ENCODE measurements at places on chromosomes 5 and 9.
A peak's percentile ranks its signal among the peaks of the same experiment; 100 is the strongest.

DNA sequence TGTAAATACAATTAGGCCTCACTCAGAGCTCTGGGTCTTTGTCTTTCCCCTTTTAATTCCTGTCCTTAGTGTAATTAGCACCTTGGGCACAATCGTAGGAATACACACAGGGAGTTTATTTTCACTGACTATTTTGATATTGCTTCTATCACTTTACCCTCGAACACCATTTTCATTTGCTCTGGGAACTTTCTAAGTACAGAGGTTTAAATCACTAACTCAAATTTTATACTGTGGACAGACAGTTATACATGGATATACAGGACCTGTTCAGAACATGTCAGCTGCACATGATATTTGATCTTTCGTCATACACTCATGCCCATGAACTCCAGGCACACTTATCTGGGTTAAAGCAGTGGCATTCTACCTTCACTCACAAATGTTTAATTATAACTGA, 217.8 kb upstream of the TMEM161B start:
- DNase-seq, result no peak

DNA sequence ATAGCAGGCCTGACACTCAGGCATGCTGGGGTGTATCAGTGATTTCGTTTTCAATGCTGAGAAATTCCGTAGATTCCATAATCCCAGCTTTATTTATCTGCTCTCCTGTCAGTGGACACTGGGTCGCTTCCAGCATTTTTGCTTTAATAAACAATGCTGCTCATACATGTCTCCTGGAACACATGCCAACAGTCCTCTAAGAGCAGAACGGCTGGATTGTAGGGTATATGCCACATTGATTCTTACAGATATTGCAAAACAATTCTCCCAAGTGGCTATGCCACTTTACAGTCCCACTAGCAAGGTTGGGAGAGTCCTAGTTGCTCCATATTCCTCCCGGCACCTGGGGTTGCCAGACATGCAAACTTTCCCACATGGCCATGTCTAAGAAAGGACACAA, 81.9 kb downstream of the RAPGEF1 start:
- DNase-seq, result no peak

GRCh38 chr5:140292212-140293036, 10.5 kb downstream of the PFDN1 start:
- DNase-seq, result no peak

DNA sequence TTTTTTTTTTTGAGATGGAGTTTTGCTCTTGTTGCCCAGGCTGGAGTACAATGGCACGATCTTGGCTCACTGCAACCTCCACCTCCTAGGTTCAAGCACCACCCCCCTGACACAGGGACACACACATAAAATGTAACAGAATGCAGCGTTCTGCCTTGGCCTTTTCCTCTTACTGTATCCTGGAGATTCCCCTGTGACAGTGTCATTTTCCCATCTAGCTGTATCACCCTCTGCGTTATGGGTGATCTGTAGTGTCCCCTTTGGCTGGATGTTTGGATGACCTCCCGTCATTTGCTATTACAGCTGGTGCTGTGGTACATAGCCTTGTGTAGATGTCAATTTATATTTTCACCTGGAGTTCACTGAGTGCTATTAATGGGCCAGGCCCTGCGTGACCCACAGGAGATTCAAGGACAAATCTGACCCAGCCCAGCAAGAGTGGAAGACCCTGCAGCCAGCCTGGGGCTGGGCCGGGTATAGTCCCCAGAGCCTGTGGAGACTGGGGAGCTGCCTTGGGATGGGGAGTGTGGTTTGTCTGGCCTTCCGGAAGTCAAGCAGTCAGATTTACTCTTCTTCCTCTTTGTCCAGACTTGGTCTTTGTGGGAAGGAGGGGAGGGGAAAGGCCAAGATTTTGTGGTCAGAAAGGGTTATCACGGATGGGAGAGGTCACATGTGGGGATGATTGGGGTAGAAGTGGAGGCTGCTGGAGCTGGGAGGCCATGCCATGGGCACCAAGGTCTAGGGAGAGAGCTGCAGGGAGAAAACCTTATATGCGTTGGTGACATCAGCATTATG, 43.6 kb downstream of the ERGIC1 start:
- peak; percentile 80 for DNase-seq

- no peak for DNase-seq
Observed at GRCh38 chr5:372556-372995, 51.1 kb downstream of the AHRR start.

- no peak for DNase-seq
Observed at GRCh38 chr9:109517901-109518377, 19.8 kb upstream of the PTPN3 start.

GRCh38 chr9:87587356-87587745, 89.7 kb downstream of the DAPK1 start:
- no peak for DNase-seq

- peak; percentile 73 for DNase-seq
Observed at GRCh38 chr5:78586251-78586650, 62.3 kb downstream of the LHFPL2 start.

DNA sequence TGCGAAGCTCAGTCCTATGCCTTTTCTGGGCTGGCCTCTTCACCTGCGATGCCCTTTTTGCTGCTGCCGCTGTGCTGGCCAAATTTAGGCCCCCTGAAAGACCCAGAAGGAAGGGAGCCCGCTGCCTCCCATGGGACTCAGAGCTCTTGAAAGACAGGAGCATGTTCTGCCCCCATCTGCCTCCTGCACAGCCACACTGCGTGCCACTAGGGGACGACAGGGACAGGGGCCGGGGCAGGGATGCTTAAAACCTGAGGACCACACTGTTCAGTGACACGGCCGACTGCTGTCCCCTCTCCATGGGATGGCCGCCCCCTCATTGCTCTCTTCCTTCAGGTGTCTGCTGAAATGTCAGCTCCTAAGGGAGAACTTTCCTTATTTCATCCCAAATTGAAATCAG, 132.4 kb downstream of the ADAMTS2 start:
- DNase-seq, result peak; percentile 2

DNA sequence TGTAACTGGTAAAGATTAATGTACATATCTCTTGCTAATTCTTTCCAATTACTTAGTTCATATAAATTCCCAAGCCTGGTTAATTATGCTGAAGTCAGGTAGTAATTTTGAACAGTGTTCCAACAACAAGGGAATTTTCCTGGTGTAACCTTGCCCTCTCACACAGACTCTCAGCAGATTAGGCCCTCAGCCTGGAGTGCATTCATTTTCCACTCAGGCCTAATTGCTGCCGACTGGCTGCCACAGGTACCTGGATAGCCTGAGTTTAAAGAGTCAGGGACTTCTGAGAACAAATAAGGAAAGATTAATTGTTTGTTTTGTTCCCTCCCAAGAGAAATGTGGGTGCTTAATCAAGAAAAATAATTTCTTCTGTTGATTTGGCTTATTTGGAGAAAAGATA, 71.4 kb downstream of the PPIC start:
- DNase-seq, result no peak

DNA sequence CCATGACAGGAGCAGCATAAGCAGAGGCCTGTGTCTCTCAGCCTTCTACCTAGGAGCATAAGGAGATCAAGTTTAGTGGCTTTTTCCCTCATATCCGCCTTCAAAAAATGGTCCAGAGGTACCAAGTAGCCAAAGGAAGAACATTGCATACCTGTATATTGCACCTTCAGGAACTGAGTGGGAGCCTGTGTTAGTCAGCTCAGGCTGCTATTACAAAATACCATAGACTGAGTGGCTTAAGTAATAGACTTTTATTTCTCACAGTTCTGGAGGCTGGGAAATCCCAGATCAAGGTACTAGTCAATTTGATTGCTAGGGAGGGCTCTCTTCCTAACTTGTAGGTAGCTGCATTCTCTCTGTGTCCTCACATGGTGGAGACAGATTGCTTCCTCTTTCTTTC, 597.4 kb upstream of the PTGER4 start:
- DNase-seq, result no peak

DNA sequence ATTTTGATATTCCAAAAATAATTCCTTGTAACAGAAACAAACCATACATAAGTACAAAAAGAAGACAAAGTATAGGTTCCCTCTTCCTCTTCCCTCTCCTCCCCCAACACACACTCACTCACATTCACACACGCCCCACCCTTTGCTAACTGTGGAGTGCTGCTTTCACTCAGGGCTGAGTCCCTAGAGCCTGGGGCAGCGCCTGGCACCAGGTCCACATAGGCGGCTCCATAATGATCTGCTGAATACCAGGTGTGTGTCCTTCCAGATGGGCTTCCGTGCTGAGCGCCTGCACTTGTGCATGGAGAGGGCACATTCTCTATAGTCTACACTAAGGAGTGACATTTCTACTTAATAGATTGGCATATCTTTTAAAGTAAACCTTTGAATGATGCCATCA, 3.7 kb downstream of the SEMA4D start:
- DNase-seq, result peak; percentile 14

DNA sequence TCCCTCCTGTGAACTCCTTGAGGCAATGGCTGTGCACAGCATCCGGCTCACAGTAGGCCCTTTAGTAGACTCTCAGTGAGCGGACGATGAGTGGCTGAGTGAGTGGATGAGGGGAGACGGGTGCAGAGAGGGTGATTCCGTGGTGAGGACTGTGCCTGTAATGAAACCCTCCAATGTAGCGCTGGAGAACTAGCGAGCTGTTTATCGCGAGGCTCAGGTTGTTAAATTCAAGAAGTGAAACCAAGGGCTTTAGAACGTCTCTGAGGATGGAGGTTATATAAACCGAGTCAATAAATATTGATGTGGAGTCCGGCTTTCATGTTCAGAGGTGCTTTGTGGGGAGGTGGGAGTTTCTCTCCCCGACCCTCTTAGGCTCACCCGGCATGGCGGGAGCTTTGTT, 53.2 kb downstream of the NSG2 start:
- no peak for DNase-seq

GRCh38 chr5:89929173-89929572, 480.4 kb downstream of the CETN3 start:
- no peak for DNase-seq

DNA sequence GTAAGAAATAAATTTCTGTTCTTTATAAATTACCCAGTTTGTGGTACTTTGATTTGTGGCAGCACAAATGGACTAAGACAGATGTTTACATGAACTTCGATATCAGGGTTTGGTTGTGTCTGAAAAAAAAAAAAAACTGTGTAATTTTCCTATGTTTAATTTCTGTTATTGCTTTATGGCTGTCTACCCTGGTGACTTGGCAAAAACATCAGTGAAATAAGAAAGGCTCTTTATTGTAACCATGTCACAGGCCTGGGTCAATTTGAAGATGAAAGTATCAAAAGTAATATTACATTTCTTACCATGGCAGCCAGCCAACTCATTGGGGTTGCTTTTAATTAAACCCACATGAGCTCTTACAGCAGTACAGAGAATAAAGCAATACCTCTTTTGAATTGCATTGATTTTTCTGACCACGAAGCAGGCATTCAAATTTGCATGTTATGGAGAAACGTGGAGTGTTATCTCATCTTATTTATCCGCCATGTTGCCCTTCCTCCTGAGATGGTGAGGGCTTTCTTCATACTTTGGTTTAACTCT, 20.6 kb upstream of the SV2C start:
- no peak for DNase-seq

GRCh38 chr5:65674749-65675148, 47.2 kb downstream of the SGTB start:
- no peak for DNase-seq

GRCh38 chr5:160467555-160468362, 46.1 kb downstream of the PTTG1 start:
- peak; percentile 92 for DNase-seq

DNA sequence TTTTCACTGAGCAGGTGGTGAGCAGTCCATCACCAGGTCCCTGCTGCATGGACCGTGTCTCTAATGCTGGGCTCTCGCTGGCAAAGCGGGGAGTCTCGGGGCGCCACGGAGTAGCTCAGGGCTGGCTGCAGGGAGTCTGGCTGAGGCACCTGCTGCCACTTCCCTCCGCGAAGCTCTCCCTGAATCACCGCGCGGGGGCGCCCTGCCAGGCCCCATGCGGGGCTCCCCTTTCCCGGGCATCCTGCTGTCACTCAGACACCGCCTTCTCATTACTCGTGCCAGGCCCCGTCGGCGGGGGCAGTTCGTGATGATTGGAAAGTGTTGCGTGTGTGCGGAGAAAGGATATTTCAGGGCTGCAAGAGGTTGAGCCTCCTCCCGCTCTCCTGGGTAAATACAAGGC, 335.8 kb downstream of the IRX2 start:
- DNase-seq, result no peak

DNA sequence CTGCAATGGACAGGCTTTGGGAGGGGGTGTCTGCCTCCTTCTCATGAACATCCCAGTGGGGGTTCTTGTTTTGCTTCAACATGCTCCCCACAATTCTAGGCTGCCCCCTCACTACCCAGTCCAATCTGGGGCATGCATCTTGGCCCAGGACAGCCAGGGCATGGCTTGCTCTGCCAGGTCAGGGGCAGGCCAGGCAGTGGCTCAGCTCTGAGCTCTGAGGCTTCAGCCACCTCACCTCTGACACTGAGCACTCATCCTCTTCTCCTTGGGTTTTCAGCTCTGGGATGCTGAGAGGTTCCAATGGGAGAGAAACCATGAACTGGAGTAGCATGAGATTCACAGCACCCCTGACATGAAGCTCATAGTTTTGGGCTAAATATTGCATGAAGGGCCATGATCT, 11.8 kb downstream of the SLC25A48 start:
- no peak for DNase-seq

- DNase-seq, result no peak
Observed at GRCh38 chr9:14671377-14671776, 21.9 kb downstream of the ZDHHC21 start.

DNA sequence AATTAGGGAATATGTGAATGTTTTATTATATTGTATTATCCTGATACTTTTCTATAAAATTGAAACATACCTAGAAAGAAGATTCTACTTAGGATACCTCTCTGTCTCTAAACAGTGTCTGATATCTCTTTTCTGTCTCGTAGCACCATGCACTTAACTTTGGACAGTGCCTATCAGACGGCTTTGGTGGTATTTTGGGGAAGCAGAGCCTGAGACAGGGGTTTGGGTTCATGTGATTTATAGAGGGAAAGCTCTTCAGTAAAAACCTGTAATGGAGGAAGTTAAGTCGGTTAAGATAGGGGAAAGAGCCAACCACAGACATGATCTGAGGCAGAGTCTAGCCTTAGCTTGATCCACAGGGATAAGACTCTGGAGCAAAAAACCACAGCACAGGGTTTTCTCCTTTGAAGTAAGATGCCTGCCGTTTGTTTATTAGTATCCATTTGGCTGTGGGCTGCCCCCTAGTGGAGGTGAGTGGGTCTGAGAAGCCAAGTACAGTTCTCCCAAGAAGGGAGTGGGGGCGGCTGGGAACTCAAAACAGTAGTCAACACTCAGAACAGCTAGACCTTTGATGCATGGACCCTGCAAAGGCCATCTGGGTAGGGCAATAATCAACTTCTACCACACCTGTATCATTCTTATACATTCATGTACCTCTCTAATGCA, 141.2 kb upstream of the ASTN2 start:
- peak; percentile 36 for DNase-seq
